Progenitor cell of endocrine pancreas (in vitro differentiated cells): ENCODE measurements at places on chromosomes 13 and 19. TPM values are rescaled to one million over a fixed set of nuclear protein-coding genes. Genes with fewer than 3 reads are reported as not detected.

DNA sequence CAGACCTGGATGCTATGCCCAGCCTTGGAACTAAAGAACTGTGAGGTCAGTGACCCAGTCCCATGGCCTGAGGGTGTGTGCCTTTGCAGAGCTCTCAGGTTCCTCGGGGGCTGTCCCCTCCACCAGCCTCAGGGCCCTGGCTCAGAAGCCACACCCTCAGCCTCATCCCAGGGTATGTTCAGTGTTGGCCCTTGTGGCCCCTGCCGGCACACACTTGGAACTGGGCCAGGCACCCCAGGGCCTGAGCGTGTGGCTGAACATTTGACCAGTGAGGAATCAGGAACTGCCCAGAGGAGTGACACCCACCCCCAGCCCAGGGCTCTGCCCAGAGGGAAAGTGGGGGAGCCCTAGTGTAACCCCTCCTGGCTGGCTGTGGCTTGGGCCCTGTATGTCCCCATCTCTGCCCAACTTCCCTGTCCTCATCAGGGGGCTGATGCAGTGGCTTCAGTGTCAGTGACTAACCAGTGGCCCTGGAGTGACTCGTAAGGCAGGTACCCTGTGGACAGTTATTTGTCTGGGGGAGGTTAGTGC lies 10.0 kb downstream of the NKPD1 start:
- no peak overlapping the region for H3K27ac ChIP-seq
- no peak for DNase-seq
- peaks cover 5% of the 10 kb centered on the region for H3K4me1 ChIP-seq
- peaks cover 27% of the 10 kb centered on the region for H3K27me3 ChIP-seq

- no peaks in the 10 kb centered on the region for H3K36me3 ChIP-seq
- DNase-seq = no peak
- H3K27me3 ChIP-seq = no peaks in the 10 kb centered on the region
Observed at GRCh38 chr13:40017662-40018262, 362.3 kb downstream of the COG6 start.

- no peak for DNase-seq
- no peaks in the 10 kb centered on the region for H3K4me1 ChIP-seq
- no peaks in the 10 kb centered on the region for H3K36me3 ChIP-seq
- no peak overlapping the region for H3K27ac ChIP-seq
- no peak overlapping the region for H3K4me3 ChIP-seq
- H3K27me3 ChIP-seq = peaks cover 63% of the 10 kb centered on the region
Observed at GRCh38 chr13:35855531-35856019, 275.6 kb downstream of the DCLK1 start.

Gene ZNF850
- 16.7 and 17.6 TPM in 2 replicates for total RNA-seq

DNA sequence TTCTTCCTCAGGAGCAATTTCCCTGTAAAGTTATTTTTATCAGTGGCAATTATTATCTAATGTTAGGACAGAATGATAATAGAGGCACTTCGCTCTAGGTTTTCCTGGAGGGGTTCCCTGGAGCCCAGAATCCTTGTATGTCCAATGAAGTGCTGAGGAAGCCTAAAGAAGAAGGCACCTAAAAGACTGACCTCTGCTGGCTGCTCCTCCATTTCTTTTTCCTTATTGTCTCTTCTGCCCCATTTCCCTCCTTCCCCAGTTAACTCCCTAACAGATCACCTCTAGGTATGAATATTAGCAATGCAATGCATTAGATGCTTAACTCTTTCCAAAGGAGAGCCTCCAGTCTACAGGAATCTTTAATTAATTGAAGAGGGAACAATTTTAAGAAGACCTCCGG lies 985.4 kb downstream of the DIAPH3 start:
- H3K4me1 ChIP-seq = peaks cover 6% of the 10 kb centered on the region
- H3K27ac ChIP-seq = no peak overlapping the region
- no peaks in the 10 kb centered on the region for H3K36me3 ChIP-seq
- DNase-seq = no peak
- H3K27me3 ChIP-seq = no peaks in the 10 kb centered on the region

Gene SMG9
- total RNA-seq = 74.9 and 78.9 TPM in 2 replicates

Gene LYPD4
- total RNA-seq = not detected in 2 replicates

GRCh38 chr19:38743394-38744297 lies 628 bp downstream of the CAPN12 start:
- DNase-seq = no peak
- H3K4me1 ChIP-seq = no peaks in the 10 kb centered on the region
- no peak overlapping the region for H3K4me3 ChIP-seq
- H3K27ac ChIP-seq = no peak overlapping the region
- peaks cover 3% of the 10 kb centered on the region for H3K27me3 ChIP-seq

Gene ARRDC5
- not detected in 2 replicates for total RNA-seq

DNA sequence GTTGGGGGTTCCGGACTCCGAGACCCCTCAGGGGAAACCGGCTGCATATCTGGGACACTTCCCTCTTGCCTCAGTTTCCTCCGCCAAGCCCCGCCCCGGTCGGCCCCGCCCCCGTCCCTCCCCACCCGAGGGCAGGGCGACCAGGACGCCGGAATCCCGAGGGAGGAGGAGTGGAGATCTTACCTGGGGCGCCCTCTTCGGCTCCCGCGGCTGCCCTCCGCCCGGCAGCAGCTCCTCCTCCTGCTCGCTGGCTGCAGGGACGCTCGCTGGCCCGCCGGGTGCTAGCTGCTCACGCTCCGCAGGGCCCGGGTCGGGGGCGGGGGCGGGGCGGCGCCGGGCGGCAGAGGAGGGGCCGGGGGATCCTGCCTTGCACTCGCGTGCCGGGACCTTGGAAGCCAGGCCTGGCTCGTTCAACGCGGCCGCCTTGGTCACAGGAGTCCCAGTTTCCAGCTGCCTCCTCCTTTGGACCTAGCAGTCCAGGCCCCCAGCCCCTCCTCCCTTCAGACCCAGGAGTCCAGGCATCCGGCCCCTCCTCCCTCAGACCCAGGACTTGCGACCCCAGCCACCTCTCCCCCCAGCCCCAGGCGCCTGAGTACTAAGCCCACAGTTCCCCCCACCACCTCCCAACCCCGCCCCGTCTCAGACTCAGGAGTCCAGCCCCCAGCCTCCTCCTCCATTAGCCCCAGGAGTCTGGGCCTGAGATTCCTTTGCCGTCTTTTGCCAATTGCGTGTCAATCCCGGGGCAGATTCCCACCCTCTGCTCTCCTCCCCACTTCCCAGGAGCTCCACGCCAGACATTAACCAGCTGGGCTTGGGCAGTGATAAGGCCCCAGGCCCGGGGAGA lies at the start of gene NTF4:
NTF4 (minus strand) TSS at position 51 of the 844 bp plus-strand sequence. CDS start 2,821 bp downstream, outside the sequence.
- peak; percentile 61 for DNase-seq
- H3K4me3 ChIP-seq = peak within 1 kb of the TSS; percentile 41
- no peak within 1 kb of the TSS for H3K27ac ChIP-seq
- no peaks in the 10 kb centered on the region for H3K36me3 ChIP-seq

Gene KIR3DL1
- not detected in 2 replicates for total RNA-seq

- peaks cover 7% of the 10 kb centered on the region for H3K36me3 ChIP-seq
- H3K27me3 ChIP-seq = no peaks in the 10 kb centered on the region
- DNase-seq = no peak
- H3K27ac ChIP-seq = peak overlapping the region; percentile 54
- peaks cover 30% of the 10 kb centered on the region for H3K4me1 ChIP-seq
Observed at GRCh38 chr19:8000298-8001038, 5.0 kb downstream of the ELAVL1 start.

Gene SYT3
- 0.91 and 1.8 TPM in 2 replicates for total RNA-seq

Gene ADGRE2
- not detected in 2 replicates for total RNA-seq

Gene RGL3
- total RNA-seq = 266 and 284 TPM in 2 replicates

DNA sequence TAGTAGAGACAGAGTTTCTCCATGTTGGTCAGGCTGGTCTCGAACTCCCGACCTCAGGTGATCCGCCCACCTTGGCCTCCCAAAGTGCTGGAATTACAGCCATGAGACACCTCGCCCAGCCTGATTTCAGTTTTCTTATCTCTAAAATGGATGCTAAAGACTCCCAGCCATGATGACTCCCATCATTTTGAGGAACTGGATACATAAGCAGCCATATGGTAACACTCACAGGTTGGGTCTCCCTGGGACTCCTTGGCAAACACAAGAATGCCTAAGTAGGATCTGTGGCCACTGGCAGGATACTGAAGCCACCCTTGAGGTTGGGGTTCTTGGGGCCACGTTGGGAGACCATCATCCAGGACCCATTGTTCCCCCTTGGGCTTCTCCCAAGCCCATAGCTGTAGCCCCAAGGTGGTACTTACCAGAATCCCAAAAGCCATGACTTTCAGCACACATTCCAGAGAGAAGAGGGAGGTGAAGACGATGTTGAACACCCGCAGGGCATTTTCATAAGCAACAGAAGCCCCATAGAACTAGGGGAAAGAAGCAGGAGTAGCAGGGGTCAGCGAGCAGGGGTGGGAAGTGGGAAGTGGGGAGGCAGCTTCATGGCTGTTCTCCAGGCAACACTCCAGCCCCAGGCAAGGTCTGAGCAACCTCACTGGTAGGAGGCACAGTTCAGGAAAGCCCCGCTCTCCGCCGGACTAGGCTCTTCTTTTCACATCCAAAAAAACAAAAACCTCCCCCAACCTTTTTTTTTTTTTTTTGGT lies 102.5 kb downstream of the IER2 start:
- DNase-seq = no peak
- H3K36me3 ChIP-seq = no peaks in the 10 kb centered on the region

Gene SLC25A23
- 75.2 and 76.2 TPM in 2 replicates for total RNA-seq

DNA sequence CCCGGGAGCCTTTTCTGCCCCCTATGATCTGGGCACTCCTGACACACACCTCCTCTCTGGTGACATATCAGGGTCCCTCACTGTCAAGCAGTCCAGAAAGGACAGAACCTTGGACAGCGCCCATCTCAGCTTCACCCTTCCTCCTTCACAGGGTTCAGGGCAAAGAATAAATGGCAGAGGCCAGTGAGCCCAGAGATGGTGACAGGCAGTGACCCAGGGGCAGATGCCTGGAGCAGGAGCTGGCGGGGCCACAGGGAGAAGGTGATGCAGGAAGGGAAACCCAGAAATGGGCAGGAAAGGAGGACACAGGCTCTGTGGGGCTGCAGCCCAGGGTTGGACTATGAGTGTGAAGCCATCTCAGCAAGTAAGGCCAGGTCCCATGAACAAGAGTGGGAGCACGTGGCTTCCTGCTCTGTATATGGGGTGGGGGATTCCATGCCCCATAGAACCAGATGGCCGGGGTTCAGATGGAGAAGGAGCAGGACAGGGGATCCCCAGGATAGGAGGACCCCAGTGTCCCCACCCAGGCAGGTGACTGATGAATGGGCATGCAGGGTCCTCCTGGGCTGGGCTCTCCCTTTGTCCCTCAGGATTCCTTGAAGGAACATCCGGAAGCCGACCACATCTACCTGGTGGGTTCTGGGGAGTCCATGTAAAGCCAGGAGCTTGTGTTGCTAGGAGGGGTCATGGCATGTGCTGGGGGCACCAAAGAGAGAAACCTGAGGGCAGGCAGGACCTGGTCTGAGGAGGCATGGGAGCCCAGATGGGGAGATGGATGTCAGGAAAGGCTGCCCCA lies 8.5 kb upstream of the CEACAM7 start:
- H3K4me1 ChIP-seq = no peaks in the 10 kb centered on the region
- no peaks in the 10 kb centered on the region for H3K27me3 ChIP-seq
- no peak overlapping the region for H3K27ac ChIP-seq
- peaks cover 4% of the 10 kb centered on the region for H3K36me3 ChIP-seq
